ENCODE measurements at places on chromosomes 13 and 19.

- DNase-seq, result no peak
These were observed 22.2 kb downstream of the VSTM2B start for GRCh38 chr19:29547981-29548380.

DNA sequence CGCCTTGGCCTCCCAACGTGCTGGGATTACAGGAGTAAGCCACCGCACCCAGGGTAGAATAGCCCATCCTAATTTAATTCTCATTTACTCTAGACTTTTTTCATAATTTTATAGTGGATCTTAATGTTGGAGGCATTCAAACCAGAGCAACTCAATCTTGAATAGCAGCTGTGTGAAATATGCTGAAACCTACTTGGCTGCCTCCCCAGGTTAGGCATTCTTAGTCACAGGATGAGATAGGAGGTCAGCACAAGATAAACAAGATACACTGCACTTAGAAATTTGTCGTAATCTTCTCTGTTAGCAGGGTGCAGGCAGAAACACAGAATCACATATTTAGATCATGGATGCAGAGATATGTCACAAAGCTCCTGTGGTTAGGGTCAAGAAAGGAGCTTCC is 2.7 kb upstream of the ZNF43 start:
- no peak for DNase-seq

- no peak for DNase-seq
These were observed 168.5 kb upstream of the OBI1 start for GRCh38 chr13:78827471-78827870.

- DNase-seq, result no peak
These were observed 87.9 kb downstream of the LIG4 start for GRCh38 chr13:108127406-108127805.

DNA sequence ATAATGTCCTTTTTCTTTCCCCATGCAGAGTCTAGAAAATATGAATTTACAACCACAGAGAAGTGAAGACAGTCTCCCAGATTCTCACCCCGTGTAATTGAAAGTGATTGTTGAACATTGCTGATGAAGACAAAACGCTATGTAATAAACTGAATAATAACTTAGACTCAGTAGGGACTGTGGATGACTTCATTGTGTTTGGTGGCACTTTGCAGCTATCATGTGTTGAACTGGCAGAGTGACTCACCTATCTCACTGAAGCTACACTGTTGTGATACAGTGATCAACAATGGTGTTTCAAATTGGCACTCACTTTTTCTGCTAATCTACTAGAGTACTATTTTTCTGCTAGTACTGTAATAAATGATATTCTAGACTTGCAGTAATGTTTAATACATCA is 261.3 kb downstream of the DACH1 start:
- DNase-seq, result no peak

GRCh38 chr19:46958532-46958931 is 61.1 kb upstream of the NPAS1 start:
- DNase-seq, result no peak

Data from mesothelial cell of epicardium (in vitro differentiated cells).